ENCODE measurements at places on chromosomes 1 and 21. TPM values are rescaled to one million over a fixed set of nuclear protein-coding genes. Genes with fewer than 3 reads are reported as not detected.

Gene RIPK4
- not detected for total RNA-seq

Gene NUF2
- total RNA-seq, result 3.3 TPM

Gene MPZ
- total RNA-seq, result 1.6 TPM

- DNase-seq, result no peak
Measured at GRCh38 chr1:81032973-81033425, 767.7 kb upstream of the ADGRL2 start.

- no peak for DNase-seq
Measured at GRCh38 chr1:183885142-183885735, 80.3 kb downstream of the RGL1 start.

All from frontal cortex (tissue), 4 donors.